ENCODE measurements at places on chromosomes 1 and 21.

GRCh38 chr1:235430991-235431390 is 63.8 kb downstream of the TBCE start:
- no peak for DNase-seq

GRCh38 chr1:229714964-229715603 is 89.0 kb downstream of the URB2 start:
- peak; percentile 62 for DNase-seq

DNA sequence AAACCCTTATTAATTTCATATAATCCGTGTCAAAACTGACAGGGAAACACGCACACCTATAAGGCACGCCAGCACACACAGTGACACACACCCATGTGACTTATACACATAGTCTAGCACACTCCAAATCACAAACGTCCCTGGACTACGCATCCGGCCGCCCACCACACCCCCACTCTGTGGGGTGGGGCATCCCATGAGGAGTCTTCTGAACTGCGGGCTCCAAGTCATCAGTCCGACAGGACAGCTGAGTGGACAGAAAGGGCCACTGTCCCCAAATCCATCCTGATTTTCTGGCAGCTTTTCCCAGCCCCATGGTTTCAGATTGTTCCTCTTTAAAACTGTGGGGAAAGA is 829 bp downstream of the PEA15 start:
- DNase-seq = peak; percentile 65

GRCh38 chr1:11668516-11668915 is 4.5 kb downstream of the FBXO6 start:
- DNase-seq = no peak

DNA sequence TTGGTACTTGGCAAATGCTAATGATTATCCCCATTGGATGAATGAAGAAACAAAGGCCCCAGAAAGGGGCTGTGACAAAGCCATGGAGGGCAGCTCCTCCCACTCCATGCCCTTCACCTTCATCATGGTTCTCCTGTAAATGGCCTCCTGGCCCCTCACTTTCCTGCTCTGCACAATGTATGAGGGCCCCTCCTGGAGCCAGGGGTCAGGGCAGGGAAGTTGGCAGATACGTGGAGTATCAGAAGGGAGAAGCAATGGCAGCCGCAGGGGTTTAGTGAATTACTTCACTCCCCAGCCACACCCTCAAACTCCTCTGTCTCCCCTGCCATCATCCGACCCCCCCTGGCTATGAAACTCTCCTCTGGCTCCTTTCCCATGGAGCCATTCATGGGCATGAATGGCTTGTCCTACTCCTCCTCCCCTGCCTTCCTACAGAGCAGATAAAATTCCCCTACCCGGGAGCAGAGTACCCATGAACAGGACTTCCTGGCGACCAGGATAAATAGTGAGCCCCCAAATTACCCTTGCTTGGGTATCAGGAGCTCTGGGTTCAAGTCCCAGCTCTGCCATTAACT is 86.3 kb downstream of the CAMK2N1 start:
- DNase-seq = no peak

DNA sequence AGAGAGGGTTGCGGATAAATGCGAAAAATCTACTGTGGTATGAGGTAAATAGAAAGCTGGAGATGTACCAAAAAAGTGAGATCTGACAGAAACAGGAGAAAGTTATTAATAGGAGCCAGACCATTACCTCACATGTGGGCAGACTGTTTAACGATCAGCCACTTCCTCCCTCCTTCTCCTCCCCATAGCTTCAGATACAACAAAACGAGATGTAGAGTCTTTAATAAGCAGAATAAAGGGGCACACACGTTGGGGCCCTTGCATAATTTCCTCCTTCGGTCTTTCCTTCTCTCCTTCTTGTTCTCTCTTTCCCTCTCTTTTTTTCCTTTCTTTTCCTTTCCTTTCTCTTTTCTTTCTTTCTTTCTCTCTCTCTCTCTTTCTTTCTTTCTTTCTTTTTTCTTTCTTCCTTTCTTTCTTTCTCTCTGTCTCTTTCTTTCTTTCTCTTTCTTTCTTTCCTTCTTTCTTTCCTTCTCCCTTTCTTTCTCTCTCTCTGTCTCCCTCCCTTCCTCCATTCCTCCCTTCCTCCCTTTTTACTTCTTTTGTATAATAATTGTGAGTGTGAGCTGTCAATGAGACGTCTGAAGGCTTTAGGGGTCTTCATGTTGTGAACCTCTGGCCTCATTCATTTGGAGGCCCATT is 242.1 kb downstream of the GRIK1 start:
- no peak for DNase-seq

GRCh38 chr1:85480566-85480965 is 15.6 kb upstream of the DDAH1 start:
- no peak for DNase-seq

DNA sequence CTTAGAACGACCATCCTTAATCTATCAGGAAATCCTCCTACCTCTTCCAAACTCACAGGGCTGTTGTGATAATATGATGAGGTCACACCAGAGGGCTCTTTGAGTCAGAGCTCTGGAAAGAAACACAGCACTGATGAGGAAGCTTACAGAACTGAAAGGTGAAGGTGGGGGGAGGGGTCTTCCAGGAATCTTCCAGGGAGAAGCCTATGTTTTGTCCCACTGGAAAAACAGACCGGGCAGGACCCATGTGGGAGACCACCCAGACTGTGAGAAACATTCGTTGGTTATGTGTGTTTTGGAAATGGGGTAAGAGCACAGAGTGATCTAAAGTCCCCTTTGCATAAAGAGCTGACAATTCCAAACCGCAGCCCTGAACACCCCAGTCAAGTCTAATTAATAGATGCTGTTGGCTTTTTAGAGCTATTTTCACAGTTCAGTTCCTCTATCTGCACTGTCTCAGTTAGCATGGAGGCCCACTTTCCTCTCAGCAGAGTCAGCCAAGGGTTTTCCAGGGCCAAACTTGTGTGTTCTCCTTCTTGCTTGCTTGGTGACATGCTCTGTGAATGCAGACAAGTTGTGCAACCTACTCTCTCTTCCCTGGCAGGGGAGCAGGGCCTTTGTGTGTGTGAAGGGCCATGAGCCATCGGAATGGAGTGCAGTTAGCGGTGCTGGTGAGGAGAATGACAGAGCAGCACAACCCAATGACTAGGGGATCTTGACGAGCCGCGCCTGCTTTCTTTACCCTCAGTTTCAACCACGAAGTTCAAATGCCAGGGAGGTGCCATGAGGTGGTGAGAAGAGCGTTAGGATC is 12.3 kb downstream of the PHLDA3 start:
- DNase-seq = no peak

DNA sequence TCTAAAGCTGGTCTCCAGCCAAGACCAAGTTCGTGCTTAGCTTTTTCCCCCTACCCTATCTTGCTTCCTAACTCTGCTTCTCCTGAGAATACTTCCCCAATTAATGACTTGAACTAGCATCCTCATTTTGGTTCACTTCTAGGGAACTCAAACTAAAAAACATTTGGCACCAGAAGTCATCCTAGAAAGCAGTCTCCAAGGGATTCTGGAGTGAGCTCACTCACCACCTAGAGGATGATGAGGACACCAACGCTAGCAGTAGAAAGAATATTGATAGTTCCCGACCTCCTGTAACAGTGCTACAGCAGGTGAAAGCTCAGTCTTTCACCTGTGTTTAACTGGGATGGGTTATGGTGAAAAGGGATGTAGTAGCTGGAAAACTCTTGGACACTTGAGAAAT is 4.7 kb upstream of the PSMB2 start:
- DNase-seq = no peak

DNA sequence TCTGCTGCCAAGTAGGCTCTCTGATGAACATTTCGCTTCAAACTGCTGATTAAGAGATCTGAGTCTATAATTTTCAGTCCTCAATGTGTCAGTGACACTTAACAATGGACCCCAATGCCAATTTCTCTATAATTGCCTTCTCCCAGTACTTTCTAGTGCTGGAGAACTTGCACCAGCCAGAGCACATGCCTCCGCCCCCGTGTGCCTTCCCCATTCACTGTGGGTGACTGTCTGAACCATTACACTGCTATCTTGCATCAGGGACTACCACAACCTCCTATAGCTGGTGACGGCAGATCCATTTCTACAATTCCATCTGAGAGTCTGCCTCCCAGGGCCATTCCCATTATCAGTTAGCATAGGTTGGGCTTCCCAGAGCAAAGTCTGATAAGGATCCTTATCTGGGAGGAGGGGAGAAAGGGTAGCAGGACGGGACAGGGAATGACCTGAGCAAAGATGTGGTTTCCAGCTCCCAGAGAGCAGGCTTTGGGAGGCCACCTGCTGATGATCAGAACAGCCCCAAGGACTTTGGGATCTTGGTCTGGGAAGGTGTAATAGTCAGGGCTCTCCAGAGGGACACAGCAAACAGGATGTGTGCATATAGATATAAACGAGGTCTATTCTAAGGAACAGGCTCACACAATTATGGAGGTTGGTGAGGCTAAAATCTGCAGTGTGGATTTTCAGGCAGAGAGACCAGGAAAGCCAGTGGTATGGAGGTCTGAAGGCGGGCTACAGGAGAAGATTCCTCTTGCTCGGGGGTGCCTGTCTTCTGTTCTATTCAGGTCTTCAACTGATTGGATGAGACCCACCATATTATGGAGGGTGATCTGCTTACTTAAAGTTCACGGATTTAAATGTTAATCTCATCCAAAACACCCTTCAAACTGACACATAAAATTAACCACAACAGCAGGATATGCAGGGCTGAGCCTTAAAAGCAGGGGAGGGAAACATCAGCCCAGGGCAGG is 238.2 kb downstream of the PTPRU start:
- DNase-seq = no peak

DNA sequence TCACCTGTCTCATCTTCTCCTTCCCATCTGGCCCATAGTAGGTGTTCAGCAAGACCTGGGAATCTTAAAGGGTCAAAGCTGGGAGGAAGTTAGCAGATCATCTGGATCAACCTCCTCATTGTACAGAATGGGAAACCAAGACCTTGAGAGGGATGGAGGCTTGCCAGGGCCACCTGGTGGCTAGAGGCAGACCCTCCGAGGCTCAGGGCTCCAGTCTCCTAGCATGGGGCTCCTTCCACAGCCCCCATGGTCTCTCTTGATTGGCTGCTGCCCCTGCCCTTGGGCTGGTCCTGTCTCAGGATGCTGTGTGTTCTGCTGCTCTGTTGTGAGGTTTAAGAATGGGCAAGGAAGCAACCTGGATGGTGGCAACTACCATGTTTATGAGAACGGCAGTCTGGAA is 68.7 kb upstream of the CNTN2 start:
- DNase-seq = no peak

DNA sequence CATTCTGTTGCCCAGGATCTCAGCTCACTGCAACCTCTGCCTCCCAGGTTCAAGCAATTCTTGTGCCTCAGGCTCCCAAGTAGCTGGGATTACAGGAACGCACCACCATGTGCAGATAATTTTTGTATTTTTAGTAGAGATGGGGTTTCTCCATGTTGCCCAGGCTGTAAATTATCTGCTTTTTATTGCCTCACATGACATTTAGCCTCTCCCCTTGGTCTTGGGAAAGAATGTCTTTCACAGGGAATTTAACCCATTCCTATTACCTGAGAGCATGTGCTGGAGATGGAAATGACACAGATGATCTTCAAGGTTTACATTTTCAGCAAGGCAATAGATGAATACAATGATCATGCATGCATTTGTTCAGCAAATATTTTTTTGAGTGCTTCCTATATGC is 75.8 kb downstream of the NID1 start:
- no peak for DNase-seq

GRCh38 chr1:171841931-171842761 is 848 bp downstream of the DNM3 start:
- DNase-seq = peak; percentile 9

- DNase-seq = no peak
Observed at GRCh38 chr1:82901118-82901517, 1097.8 kb downstream of the TTLL7 start.

- DNase-seq = no peak
Observed at GRCh38 chr1:55700359-55701130, 485.4 kb upstream of the USP24 start.

DNA sequence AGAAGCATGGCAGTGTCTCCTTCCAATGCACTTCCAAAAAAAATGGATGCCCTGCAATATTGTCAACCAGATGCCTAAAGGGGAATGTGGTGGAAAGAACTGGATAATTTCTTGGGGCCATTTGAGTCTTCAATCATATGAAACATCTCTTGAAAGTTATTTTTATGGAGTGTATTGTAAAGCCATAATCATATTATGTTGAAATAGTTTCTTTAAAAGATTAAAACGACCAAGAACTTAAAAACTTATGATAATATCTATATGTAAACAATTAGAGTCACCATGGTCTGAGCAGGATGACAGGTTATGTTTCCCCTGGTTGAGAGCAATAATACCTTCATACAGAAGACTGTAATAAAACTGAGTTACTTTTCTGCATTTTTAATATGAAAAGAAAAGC is 457.2 kb downstream of the PCP4 start:
- DNase-seq = no peak

- no peak for DNase-seq
Observed at GRCh38 chr1:210726621-210727020, 397.9 kb downstream of the HHAT start.

All from activated naive CD4-positive, alpha-beta T cell treated with Interleukin-2 at 50 U/mL for 16 hours (primary cell).